Smooth muscle cell of the pulmonary artery (primary cell): ENCODE measurements at places on chromosomes 6 and 20. TPM values are rescaled to one million over a fixed set of nuclear protein-coding genes. Genes with fewer than 3 reads are reported as not detected.

Gene GPSM3
- total RNA-seq = 1.5 and 1.7 TPM in 2 replicates

Gene HLA-DPA1
- total RNA-seq = 0.17 and 3.8 TPM in 2 replicates

Gene BPIFB1
- 0.07 TPM in 1 of 2 replicates, not detected in the other for total RNA-seq

Gene MAP7
- total RNA-seq = 0.76 and 1.3 TPM in 2 replicates

Gene SPTLC3
- total RNA-seq = 3.8 and 3.9 TPM in 2 replicates

Gene CDH4
- 0.07 and 0.10 TPM in 2 replicates for total RNA-seq

Gene PARD6B
- total RNA-seq = 0.20 and 0.59 TPM in 2 replicates

Gene FOXS1
- total RNA-seq = 20.6 and 23.1 TPM in 2 replicates

Gene FOXQ1
- 0.03 TPM in 1 of 2 replicates, not detected in the other for total RNA-seq

Gene CALHM6
- 1.5 and 1.9 TPM in 2 replicates for total RNA-seq

Gene ACTL10
- total RNA-seq = 2.3 and 3.5 TPM in 2 replicates

Gene GRIK2
- 0.89 and 2.6 TPM in 2 replicates for total RNA-seq

Gene IRF4
- under 0.01 TPM in 1 of 2 replicates, not detected in the other for total RNA-seq

Gene CAP2
- 12.3 and 17.9 TPM in 2 replicates for total RNA-seq

Gene HLA-DQA1
- 0.20 TPM in 1 of 2 replicates, not detected in the other for total RNA-seq

Gene PRPF6
- 55.1 and 63.7 TPM in 2 replicates for total RNA-seq

Gene SUPT3H
- total RNA-seq = 13.0 and 14.9 TPM in 2 replicates

Gene SLC17A5
- 57.4 and 58.1 TPM in 2 replicates for total RNA-seq

Gene ZNF311
- 0.99 and 1.3 TPM in 2 replicates for total RNA-seq

Gene UNC5CL
- total RNA-seq = under 0.01 and 0.07 TPM in 2 replicates

Gene RARS2
- 34.3 and 42.2 TPM in 2 replicates for total RNA-seq

Gene ZHX3
- total RNA-seq = 21.3 and 29.0 TPM in 2 replicates

Gene UBD
- not detected in 2 replicates for total RNA-seq

Gene RAD21L1
- total RNA-seq = 0.13 and 0.53 TPM in 2 replicates

Gene MCHR2
- total RNA-seq = not detected in 2 replicates

Gene AGPAT1
- 37.7 and 39.3 TPM in 2 replicates for total RNA-seq

Gene SNAP25
- total RNA-seq = 0.53 and 1.1 TPM in 2 replicates

Gene ETV7
- 0.59 and 0.79 TPM in 2 replicates for total RNA-seq

Gene NFS1
- 55.8 and 61.7 TPM in 2 replicates for total RNA-seq

Gene PI16
- total RNA-seq = 0.59 and 1.8 TPM in 2 replicates

Gene LHFPL5
- not detected in 2 replicates for total RNA-seq

Gene HFE
- total RNA-seq = 20.3 and 29.6 TPM in 2 replicates

Gene VEGFA
- 623 and 855 TPM in 2 replicates for total RNA-seq

Gene CYP24A1
- 0.20 and 0.26 TPM in 2 replicates for total RNA-seq

Gene SLC13A3
- 2.2 and 2.5 TPM in 2 replicates for total RNA-seq

Gene SLC4A11
- total RNA-seq = 0.20 and 1.2 TPM in 2 replicates
